ENCODE measurements at places on chromosomes 5 and 9.

DNA sequence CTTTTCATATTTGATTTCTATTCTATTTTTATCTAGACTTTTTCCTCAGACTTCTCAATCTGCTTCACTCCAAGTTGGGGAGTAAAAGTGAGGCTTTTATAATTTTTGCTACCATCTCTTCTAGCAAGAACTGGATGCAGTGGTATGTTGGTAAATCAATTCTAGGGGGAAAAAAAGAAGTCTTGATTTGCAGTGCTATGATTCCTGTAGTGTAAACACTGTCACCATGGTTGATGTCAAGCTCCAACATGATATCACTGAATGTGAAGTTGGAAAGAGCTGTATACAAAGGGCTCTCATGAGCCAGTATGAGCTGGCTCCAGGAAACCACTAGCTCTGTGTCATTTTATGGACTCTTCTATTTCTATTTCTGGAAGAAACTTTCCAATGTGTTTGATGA, 439.2 kb downstream of the NTRK2 start:
- DNase-seq: no peak

- no peak for DNase-seq
Observed at GRCh38 chr9:83220730-83221129, 157.8 kb upstream of the RASEF start.

- DNase-seq: no peak
Observed at GRCh38 chr5:72702881-72703434, 113.5 kb upstream of the TNPO1 start.

- DNase-seq: no peak
Observed at GRCh38 chr9:85469041-85469440, 272.7 kb downstream of the AGTPBP1 start.

GRCh38 chr9:14373706-14374105, 59.8 kb upstream of the NFIB start:
- DNase-seq: no peak

- no peak for DNase-seq
Observed at GRCh38 chr9:12956261-12956660, 181.4 kb downstream of the LURAP1L start.

DNA sequence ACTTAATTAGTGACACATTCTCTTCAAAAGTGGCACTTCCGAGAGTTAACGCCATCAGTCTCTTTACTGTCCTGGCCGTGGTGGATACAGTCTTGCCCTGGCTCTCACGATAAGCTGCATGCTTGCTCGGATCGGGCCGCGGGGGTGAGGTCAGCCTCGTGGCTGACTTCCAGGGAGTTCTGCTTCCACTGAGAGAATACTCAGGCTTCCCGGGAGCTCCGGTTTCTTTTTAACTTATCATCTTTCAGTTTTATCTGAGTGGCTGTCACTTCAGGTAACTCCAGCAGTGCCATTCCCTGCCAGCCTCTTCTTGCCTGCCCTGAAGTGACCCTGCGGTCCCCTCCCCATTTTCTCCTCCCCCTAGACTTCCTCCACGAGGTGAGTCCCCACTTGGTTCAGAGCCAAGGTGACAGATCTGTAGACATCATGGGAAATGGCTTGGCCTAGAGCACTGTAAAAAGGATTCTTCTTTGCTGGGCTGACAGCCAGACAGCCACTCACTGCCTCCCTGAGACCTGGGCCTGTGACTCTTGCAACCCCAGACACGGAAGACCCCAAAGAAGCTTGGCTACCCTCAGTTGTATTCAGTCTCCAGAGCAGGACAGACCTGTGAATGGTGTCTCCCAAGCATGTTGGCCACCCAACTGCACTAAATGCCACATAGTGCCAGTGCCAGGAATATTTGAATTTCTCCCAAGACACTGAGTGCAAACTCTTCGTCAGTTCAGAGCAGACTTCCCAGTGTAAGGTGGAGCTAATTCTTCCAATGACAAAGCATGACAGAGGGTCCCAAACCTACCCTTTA, 95.1 kb downstream of the DAPK1 start:
- DNase-seq: no peak

DNA sequence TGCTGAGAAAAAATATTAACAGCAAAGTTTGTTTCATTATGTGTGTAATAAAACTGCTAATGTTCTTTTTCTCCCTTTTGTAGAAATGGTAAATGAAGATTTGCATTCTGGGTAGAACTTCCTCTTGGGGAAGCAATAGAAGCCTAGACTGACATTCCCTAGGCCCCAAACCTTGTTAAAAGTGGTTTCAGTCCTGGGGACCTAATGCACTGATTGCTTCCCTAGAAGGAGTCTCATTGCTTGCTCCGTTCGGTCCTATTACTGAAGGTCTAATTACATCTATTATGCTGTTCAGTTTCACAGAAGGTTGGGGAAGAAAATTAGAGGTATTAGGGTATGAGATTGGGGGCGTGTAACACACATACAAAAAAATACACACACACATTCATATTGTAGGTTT, 893.8 kb downstream of the TLE4 start:
- DNase-seq: no peak

DNA sequence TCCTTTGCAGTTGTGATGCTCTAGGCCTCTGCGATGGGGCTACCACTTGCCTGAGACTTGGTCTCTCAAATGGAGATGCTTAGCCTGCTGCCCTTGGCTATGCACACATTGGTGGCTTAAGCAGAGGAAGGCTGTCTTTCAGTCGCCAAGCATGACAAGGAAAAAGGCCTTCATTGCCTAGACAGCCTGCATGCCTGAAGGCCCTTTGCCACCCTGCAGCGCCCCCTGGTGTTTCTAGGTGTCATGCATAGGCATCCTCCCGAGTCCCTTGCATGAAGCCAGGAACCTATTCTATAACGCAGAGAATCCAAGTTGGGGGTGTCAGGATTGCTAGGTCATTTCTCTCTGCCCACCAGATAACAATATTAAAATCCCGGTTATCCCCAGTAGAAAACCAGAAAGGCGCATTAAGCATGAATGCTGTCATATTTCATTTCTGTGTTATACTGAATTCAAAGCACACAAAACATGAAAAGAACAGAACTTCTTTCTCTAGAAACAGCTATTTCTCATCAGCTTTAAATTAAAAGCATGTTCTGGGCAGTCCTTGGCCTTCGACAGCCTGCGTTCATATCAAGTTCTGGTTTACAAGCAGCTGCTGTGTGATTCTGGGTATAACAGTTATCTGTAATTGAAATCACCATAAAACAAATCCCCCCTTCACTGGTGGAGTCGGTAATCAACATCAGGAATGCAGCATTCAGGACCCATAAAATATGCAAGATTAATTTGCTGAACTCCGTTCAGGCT, 59.7 kb upstream of the TRPC7 start:
- DNase-seq: peak; percentile 88

GRCh38 chr5:36365896-36366295, 64.2 kb upstream of the RANBP3L start:
- no peak for DNase-seq

DNA sequence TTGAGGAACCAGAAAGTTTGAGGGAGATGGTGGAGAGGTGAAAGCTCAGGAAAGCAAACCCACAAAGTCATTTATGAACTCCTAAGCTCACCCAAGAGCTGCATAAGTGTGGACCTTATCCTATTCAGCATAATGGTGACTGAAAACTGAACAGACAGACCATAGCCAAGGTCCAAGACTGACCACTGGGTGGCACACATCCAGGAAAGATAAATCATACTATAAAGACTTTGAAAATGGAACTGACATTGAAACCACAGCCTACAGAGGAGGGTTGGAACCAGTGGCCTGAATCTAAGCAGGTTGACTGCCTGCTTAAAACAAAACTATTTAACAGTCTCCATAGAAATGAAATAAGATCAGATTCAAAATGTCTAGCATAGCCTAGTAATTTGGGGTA, 121.0 kb upstream of the RGS7BP start:
- DNase-seq: peak; percentile 37

DNA sequence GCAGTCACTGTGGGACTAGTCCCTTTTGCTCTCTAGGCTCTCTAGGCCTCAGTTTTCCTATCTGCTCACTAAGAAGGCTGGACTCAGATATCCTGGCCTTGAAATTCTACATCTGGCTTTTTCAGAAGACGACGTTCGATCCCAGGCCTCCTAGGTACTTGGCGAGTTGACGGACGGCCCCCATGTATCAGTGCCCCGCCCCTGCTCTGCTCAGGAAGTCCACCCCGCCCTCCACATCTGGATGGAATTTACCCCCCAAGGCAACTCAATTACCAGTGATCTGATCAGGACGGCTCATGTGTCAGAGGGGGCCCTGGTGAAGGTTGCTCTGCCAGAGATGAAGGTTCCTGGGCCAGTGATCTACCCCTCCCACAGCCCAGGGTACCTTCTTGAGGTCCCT, 44.1 kb upstream of the SYNPO start:
- DNase-seq: no peak

DNA sequence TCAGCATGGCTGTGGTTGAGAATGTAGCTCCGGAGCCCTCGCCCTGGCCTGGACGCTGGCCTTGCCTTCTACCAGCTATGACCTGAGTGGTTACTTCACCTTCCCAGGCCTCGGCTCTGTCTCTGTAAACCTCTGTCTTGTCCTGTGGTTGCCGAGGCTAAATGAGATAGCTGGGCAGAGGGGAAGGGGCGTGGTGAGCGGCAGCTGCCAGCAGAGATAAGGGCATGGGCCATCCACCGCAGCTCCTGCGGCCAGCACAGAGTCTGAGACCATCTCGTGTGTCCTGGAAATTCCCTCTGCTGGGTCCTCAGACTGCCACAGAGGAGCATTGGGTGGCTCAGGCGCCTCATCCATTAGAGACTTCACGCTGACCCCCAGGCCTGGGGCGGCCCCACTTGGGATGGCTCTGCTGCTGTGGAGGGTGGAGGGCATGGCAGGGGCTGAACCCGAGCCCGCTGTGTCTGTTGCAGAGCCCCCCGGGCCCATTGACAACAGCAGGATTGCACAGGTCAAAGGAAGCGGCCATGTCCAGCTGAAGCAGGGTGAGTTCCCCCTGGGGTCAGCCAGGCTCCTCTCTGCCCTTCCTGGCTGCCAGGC, 43.9 kb downstream of the USP20 start:
- DNase-seq: no peak

DNA sequence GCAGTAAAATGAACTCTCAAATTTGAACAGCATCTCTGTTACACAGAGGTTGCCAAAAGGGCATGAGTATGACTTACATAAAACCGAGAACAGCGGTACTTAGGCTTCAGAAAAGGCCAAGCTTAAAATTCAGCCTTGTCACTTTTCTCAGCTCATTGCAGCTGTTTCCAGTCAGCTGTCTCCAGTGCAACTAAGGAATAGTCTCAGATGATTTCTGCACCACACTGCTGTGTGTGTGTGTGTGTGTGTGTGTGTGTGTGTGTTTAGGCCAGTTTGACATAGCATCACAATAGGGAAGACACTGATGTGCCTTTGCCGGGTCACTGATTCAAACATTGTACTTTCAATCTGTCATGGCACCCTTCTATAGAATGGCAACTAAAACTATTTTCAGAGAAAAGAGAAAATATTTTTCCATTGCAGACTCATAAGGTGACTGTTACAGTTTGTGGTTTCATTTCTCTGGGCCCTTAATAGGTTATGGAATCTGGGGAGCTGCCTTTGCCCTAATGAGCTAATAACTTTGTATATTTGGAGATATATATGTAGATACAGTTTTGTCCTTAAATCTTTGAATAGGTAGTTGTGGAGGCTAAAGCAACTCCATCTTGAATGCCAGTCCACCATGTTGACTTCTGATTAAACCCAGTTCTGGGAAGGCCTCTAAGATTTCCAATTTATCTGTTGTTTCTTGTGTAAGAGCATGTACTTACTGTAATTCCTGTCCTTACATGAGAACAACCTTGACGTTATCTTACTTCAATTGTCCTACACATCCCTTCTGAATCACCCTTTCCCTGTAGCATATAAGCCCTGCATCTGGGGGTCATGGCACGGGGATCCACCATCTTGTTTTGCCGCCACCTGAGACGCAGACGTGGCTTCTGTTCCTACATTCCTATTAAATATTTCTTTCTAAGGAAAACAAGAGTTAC, 4.5 kb downstream of the LSM11 start:
- DNase-seq: no peak

GRCh38 chr5:106759581-106759980, 911.2 kb downstream of the EFNA5 start:
- DNase-seq: no peak

DNA sequence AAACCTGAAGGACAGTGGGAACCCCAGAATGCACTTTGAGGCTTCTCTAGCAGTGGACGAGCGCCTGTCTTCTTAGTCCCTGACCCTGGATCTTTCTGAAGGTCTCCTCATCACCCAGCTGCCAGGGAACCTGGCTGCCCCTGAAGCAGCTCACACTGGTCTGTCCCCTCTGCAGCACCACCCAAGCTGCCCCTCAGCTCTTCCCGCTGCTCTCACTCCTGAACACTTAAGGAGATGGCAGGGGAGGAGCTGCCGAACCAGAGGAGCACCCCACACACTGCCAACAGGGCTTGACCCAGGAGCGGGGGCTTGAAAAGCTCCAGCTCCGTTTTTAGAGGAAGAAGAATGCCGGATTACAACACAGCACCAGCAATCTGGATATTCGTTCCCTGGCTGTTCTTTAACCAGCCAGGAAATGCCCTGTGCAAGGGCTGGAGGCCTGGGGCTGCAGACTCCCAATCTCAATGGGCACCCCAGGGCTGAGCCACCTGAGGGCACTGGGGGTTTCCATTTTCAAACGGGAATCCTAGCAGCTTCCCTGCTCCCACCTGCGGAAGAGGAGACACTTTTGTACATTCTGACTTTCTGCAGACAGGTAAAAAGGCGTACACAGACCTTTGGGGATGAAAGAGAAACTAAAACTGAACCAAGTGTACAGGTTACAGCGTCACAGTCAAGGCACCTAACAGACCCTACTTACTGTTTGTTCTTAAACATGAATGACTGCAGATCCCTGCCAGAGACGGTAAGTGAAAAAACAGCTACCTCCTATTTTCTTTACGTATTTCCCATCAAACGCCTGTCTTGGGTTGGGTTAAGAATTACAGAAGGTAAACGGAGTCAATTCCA, 36.3 kb downstream of the GOLM1 start:
- DNase-seq: no peak

DNA sequence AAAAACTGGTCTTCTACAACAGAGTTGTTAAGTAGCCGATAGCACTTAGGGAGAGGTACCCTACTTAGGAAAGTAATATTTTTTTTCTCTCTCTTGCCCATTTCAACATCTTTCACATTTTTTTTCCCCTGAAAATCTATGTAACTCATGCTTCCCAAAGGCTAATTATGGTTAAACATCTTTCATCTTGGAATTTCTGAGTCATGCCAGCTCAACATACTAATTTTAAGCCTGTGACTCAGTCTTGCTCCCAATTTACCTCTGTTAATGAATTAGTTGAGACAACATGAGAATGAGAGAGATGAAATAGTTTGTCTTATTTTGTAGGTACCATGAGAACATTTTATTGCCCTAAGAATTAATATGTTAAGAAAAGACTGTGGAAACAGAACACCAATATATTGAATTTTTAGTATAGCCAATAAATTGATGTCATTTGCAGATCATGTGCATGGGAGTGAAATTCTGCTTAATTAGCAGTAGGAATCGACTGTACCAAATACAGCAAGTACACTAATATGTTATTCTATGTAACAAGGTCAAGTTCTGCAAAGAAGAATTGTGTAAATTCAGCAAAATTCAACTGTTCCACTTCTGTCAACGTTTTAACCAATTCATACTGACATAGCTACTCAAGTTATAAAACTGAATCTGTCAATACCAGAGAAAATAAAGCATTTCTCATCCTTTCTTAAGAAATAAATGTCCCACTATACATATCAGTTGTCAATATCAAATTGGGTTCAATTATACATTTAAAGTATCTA, 550.0 kb downstream of the PTPRD start:
- no peak for DNase-seq
